ENCODE measurements at places on chromosomes 4 and X. TPM values are rescaled to one million over a fixed set of nuclear protein-coding genes. Genes with fewer than 3 reads are reported as not detected.

Gene PRR32
- not detected for total RNA-seq

Gene BANK1
- 0.72 TPM for total RNA-seq

Gene IRAK1
- total RNA-seq, result 113 TPM

Gene ZNF185
- total RNA-seq, result 74.7 TPM

Gene INTU
- total RNA-seq, result 6.5 TPM

Gene NAA11
- not detected for total RNA-seq

Gene DCAF8L2
- total RNA-seq, result not detected

Gene SLC9A7
- total RNA-seq, result 24.6 TPM

Gene ASB5
- total RNA-seq, result 0.24 TPM

Gene PHEX
- total RNA-seq, result 4.3 TPM

Gene PDCL2
- 0.24 TPM for total RNA-seq

Gene DUSP9
- 1.5 TPM for total RNA-seq

Gene LRIT3
- total RNA-seq, result 0.21 TPM

Gene RPA4
- total RNA-seq, result not detected

Gene APEX2
- 10.2 TPM for total RNA-seq

Gene VSIG1
- total RNA-seq, result 1.3 TPM

Gene DCAF4L1
- total RNA-seq, result 0.21 TPM

Gene ITGB1BP2
- 1.1 TPM for total RNA-seq

Gene VCX2
- not detected for total RNA-seq

Gene KLHL2
- 18.8 TPM for total RNA-seq

Gene FRG2
- not detected for total RNA-seq

Gene CCDC110
- under 0.01 TPM for total RNA-seq

Gene LGI2
- total RNA-seq, result not detected

Gene CTAG2
- not detected for total RNA-seq

Gene MXRA5
- total RNA-seq, result 1.7 TPM

Gene SPATA18
- 15.8 TPM for total RNA-seq

Gene STEEP1
- 42.4 TPM for total RNA-seq

Gene ATP2B3
- total RNA-seq, result not detected

Gene FHDC1
- total RNA-seq, result 2.3 TPM

Gene KCTD8
- not detected for total RNA-seq

Gene DOK7
- 5.5 TPM for total RNA-seq

Gene ZNF674
- total RNA-seq, result 2.7 TPM

Gene DCTD
- total RNA-seq, result 81.2 TPM

Gene DCUN1D4
- total RNA-seq, result 33.2 TPM

Data from tracheal epithelial cell (primary cell).